Lower lobe of right lung (tissue), 2 donors: ENCODE measurements at places on chromosomes 6 and 20. TPM values are rescaled to one million over a fixed set of nuclear protein-coding genes. Genes with fewer than 3 reads are reported as not detected.

RIMS4 gene
- 3.5 TPM for total RNA-seq

RAB44 gene
- total RNA-seq, result 0.95 TPM

ZNF512B gene
- total RNA-seq, result 13.7 TPM

CRISP2 gene
- 0.83 TPM for total RNA-seq

DNA sequence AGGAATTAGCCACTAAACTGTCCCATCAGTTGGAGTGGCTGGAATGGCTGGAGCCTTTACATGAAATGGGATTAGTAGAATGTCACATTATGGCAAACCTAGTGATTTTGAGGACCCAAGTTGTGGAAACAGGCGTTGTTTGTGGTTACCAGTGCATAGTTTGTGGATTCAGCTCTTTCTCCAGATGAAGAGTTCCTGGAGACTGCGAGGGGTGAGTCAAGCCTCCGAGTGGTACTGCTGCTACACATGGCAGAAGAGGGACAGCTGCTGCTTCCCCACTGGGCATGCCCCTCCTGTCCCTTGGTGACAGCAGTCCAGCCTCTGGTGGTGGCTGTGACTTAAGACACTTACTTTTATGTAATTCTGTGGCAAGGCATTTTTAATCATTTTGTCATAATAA lies 94.2 kb upstream of the SCP2D1 start:
- no peaks in the 10 kb centered on the region for H3K4me1 ChIP-seq
- no peak for DNase-seq
- no peak overlapping the region for H3K4me3 ChIP-seq
- H3K27ac ChIP-seq, result no peak overlapping the region
- H3K36me3 ChIP-seq, result no peaks in the 10 kb centered on the region

GRCh38 chr20:62802026-62802712 lies 2.5 kb upstream of the OGFR start:
- peaks cover 36% of the 10 kb centered on the region for H3K36me3 ChIP-seq
- no peak for DNase-seq
- H3K27ac ChIP-seq, result no peak overlapping the region
- peaks cover 30% of the 10 kb centered on the region for H3K4me1 ChIP-seq

DNA sequence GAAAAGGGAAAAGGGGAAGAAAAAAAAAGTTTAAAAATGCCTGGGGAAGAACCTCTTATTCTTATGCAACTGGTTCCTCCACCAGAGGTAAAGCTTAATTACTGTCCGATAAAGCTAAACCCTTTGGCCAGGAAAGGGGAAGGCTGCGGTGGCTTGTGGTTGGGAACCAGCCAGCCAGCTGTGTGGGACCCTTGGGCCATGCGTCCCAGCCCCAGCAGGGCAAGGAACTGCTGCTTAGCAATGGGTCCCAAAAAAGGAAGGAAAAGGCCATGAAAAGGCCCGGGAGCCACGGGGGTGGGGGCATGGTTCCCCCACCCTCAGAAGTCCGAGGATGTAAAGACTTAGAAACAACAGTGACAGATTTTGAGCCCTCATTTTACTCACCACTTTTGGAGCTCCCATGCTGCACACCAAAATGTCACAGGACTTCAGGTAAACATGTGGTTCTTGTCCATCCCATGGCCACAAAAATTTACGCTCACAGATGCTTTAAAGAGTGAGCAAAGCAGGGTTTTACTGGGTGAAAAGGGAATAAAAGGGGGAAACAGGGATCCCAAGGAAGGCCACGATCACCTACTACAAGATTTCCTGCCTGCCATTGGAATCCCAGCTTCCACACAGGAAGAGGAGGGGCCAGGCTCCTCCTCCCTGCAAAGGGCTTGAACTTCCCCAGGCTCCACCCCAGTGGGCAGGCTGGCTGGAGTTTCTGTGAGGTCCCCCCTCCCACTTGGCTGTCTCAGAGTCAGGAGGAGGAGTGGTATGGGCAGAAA lies 1234.7 kb upstream of the GJE1 start:
- H3K27ac ChIP-seq, result no peak overlapping the region
- peak overlapping the region; percentile 31 for H3K4me3 ChIP-seq
- no peaks in the 10 kb centered on the region for H3K27me3 ChIP-seq

- H3K4me3 ChIP-seq, result no peak overlapping the region
- H3K4me1 ChIP-seq, result no peaks in the 10 kb centered on the region
- no peaks in the 10 kb centered on the region for H3K27me3 ChIP-seq
- no peaks in the 10 kb centered on the region for H3K36me3 ChIP-seq
- H3K27ac ChIP-seq, result no peak overlapping the region
- no peak for DNase-seq
These were observed 82.8 kb upstream of the CDYL start for GRCh38 chr6:4693173-4693970.

DNA sequence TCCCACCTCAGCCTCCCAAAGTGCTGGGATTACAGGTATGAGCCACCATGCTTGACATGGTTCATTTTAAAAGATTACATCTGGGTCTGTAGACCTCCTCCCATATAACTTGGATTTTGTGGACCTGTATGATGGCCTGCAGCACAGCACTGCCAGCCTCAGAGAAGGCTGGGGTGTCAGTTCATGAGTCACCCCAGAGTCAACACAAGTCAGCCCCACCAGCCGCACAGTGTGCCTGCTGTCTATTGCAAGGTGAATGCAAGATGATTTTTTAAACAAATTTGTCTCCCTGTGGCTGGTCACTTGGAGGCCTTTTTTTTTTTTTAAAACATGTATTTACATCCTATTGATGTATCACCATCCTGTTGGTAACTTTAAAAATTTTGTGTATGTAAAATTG lies 76.7 kb downstream of the RREB1 start:
- peaks cover 7% of the 10 kb centered on the region for H3K4me1 ChIP-seq
- H3K27ac ChIP-seq, result no peak overlapping the region
- H3K4me3 ChIP-seq, result no peak overlapping the region
- no peaks in the 10 kb centered on the region for H3K27me3 ChIP-seq
- H3K36me3 ChIP-seq, result peaks cover 93% of the 10 kb centered on the region

DNA sequence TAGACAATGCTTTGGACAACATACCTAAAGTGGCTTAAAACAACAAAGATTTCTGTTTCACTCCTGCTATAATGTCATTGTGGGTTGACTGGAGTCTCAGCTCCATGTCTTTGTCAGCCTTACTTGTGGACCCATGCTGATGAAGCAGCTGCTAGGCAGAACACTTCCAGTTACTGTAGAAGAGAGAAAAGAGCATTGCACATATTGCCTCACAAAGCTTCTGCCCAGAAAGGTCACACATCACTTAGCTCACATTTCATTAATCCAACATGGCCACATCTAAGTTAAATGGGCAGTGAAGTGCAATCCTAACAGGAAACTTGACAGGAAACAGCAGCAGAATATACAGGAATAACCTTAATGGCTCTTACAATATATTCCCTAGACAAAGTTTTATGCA lies 480.5 kb upstream of the HTR1E start:
- H3K27ac ChIP-seq, result no peak overlapping the region
- no peaks in the 10 kb centered on the region for H3K4me1 ChIP-seq
- H3K4me3 ChIP-seq, result no peak overlapping the region
- no peaks in the 10 kb centered on the region for H3K27me3 ChIP-seq
- no peak for DNase-seq

DNA sequence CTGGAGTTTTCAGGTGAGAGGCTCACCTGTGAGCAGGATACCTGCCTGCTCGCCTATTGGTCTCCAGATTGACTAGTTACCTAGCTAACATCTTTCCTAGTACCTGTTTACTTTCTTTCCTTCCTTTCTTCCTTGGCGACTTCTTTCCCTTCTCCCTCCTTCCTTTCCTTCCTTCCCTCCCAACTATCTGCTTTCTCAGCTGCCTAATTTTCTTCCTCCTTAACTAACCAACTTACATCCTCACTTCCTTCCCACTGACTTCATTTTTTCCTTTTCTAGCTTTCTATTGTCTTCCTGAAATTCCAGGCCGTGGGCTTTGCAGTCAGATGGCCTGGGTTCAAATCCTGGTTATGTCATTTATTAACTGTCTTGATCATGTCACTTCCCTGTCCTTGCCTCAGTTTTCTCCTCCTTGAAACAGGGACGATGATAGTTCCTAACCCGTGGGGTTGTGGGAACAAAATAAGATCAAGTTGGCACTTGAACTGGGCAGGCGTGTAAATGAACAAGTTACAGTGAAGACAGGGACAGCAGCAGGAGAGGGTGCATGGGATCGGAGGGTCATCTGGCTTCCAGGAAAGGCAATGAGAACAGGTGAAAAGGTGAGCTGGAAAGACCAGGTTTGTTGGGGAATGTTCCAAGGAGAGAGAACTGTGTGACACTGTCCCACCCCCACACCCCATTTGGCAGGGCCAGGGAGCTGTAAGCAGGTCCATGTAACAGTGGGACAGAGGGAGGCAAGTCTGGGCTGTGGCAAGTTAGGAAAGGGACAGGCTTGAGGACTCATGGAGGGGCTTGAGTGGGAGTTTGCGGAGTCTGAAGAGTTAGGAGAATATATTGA lies 540 bp downstream of the SGK2 start:
- no peak overlapping the region for H3K27ac ChIP-seq
- no peaks in the 10 kb centered on the region for H3K27me3 ChIP-seq
- H3K4me1 ChIP-seq, result peaks cover 4% of the 10 kb centered on the region

DNA sequence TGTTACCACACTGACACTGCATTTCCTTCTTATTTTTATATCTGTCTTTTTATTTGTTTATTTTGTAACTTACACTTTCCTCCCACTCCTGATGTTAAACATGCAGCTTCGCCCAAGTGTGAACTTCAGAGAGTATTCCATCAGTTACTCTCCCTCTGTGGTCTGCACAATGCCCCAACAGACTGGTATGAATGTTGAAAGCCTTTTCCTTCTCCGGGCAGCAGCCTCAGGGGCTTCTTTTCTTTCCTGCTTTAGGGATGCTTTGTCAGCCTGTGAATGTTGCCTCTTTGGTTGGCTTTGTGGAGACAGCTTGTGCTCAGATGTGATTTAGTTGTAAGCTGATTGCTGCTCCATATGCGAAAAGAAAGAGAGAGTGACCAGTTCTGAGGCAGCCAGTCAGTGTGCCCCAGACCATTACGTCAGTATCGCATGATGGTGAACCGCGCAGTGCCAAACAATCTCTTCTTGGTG lies 44.0 kb downstream of the SMPDL3A start:
- no peak overlapping the region for H3K4me3 ChIP-seq
- no peak overlapping the region for H3K27ac ChIP-seq
- H3K27me3 ChIP-seq, result no peaks in the 10 kb centered on the region
- no peak for DNase-seq
- H3K36me3 ChIP-seq, result no peaks in the 10 kb centered on the region

DNA sequence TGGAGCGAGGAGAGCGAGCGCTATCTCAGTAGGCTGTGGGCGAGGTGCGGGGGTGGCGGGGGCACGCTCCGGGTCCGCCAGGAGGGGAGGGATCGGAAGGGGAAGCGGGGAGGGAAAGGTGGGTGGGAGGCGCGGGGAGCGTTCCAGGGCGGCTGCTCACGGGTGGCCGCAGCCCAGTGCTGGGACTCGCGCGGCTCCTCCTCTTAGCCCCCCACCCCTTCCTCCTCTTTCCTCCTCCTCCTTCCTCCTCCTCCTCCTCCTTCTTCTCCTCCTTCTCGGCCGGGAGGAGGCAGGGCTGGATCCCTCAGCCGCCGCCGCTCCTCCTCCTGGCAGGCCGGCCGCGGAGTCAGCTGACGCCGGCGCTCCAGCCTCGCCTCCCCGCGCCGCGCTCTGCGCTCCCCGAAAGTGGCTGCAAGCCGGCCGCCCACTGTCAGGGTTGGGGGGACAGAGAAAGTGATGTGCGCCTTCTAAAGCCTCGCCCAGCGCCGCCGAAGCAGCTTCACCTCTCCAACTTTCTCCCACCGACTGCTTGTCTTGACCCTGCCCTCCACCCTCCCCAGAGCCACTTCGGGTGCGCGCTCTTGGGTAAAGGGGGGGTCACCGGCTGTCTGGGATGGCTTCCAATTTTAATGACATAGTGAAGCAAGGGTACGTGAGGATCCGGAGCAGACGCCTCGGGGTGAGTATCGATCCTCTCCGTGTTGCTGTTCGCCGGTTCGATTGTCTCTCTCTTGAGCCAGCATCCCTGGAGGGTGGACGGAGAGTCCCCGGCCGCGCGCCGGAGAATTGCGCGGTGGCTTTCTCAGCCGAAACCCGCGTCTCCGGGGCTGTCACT lies at the start of gene DOK5:
Gene DOK5, plus strand, starts transcription at position 260 of the 835 bp plus-strand sequence. Its CDS starts 354 bp downstream, at position 614.
- H3K36me3 ChIP-seq, result no peaks in the 10 kb centered on the region
- H3K27me3 ChIP-seq, result peaks cover 56% of the 10 kb centered on the region
- H3K27ac ChIP-seq, result no peak within 1 kb of the TSS
- peak within 1 kb of the TSS; percentile 55 for H3K4me3 ChIP-seq

DNA sequence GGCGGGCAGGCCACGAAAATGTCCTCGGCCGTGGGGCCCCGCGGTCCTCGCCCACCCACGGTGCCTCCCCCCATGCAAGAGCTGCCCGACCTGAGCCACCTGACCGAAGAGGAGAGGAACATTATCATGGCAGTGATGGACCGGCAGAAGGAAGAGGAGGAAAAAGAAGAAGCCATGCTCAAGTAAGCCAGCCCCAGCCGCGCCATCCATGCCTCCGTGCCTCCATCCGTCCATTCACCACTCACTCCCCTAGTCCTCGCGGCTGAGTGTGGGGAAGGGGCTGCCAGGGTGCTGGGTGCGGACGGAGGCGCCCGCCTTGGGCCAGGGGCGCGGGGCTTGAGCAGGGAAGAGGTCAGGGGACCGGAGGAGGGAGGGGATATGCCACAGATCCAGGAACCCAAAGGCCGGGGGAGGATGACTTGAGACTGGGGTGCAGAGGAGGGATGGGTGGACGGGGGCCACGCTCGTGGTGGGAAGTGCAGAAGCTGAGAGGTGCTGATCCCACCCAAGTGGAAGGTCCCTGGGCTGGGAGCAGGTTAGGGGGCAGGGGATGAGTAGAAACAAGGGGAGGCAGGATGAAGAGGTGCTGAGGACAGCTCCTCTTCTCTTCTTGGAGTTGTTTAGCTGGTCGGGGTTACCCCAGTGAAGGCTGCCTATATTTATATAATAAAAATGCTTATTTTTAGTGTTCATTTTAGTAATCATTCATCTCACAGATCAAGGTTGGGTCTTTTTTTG lies 825 bp downstream of the RIMS1 start:
- peak overlapping the region; percentile 53 for H3K4me3 ChIP-seq
- no peak for DNase-seq
- no peaks in the 10 kb centered on the region for H3K36me3 ChIP-seq
- H3K4me1 ChIP-seq, result no peaks in the 10 kb centered on the region

DNA sequence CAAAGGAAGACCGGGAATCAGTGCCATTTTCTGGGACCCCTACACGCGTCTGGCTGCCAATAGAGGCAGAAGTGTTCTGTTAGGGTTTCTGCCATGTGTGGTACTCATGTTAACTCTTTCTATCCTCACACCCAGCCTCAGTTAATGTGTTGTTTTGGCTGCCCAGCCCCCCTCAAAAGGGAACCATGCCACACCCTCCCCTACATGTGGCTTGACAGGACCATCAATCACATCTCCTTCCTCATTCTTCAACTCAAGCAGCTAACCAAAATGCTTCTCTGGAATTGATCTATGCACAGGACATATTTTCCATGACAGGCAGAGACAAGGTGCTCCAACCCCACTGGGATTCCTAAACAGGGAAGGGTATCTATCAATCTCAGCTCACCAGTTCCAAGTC lies 22.0 kb downstream of the AHCY start:
- H3K27ac ChIP-seq, result no peak overlapping the region
- peaks cover 82% of the 10 kb centered on the region for H3K36me3 ChIP-seq
- no peak overlapping the region for H3K4me3 ChIP-seq
- DNase-seq, result no peak
- H3K27me3 ChIP-seq, result no peaks in the 10 kb centered on the region
- no peaks in the 10 kb centered on the region for H3K4me1 ChIP-seq
